ENCODE measurements at places on chromosomes 16 and 17. TPM values are rescaled to one million over a fixed set of nuclear protein-coding genes. Genes with fewer than 3 reads are reported as not detected.
A peak's percentile ranks its signal among the peaks of the same experiment; 100 is the strongest.

DNA sequence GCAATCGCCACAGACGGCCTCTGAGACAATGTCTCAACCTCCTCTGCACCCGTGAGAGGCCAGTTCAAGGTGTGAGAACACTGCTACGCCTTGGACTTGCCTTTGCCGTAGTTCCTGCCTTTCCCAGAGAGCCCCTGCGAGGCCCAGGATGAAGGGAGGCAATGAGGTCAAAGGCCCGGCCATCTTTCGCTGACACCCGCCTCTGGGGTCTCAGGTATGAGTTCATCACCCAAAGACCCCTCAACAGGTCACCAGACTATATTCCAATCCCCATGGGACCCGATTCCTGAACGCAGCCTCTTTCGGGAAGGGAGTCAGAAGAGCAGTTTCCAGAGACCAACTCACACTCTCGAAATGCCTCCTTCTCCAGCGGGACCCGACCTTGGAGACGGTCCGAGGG, 573.5 kb downstream of the KCNJ18 start:
- no peak for DNase-seq

GRCh38 chr17:14557480-14557879, 256.6 kb downstream of the HS3ST3B1 start:
- DNase-seq, result no peak

DNA sequence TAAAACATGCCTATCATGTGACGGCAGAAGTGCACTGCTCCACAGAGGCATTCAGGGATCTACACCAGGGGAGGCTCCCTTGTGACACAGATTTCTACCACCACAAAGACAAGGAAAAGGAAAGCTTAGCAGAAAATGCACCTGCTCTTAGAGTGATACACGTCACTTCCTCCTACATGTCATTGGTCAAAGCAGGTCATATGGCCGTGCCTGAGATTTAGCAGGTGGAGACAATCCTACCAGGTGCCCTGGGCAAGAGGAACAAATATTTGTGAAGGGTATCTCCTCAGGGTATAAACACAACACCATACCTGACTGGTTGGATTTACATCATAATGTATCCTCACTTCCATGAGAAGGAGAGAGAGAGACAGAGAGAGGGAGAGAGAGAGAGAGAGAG, 362.1 kb downstream of the HS3ST4 start:
- DNase-seq, result no peak

GRCh38 chr17:50931144-50931908, 65.2 kb upstream of the TOB1 start:
- DNase-seq, result peak; percentile 88

- no peak for DNase-seq
Measured at GRCh38 chr17:77036841-77037381, 103.9 kb upstream of the SEC14L1 start.

- no peak for DNase-seq
Measured at GRCh38 chr16:47013910-47014309, 40.4 kb upstream of the DNAJA2 start.

DNA sequence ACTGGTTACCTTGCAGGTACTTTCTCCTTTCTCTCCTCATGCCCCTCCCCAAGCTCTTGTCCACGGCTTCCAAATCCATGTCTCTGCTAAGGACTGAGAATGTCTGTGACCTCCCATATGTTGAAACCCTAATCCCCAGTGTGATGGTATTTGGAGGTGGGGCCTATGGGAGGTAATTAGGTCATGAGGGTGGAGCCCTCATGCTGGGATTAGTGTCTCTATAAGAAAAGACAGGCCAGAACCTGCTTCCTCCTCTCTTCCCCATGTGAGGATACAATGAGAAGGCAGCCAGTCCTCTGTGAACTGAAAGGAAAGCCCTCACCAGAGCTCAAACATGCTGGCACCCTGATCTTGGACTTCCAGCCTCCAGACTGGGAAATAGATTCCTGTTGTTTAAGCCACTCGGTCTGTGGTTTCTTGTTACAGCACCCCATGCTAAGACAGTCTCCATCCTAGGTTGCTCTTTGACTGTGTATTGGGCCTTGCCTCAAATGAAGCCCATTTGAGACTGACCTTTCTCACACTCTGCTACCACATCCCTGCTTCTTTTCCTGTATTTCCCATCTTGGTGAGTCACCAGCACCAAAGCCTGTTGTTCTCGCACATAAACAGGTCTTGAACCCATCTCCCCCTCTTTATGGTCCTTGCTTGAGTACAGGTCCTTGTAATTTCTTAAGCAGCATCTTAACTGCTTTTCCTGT, 135.0 kb downstream of the CDK5R1 start:
- no peak for DNase-seq

DNA sequence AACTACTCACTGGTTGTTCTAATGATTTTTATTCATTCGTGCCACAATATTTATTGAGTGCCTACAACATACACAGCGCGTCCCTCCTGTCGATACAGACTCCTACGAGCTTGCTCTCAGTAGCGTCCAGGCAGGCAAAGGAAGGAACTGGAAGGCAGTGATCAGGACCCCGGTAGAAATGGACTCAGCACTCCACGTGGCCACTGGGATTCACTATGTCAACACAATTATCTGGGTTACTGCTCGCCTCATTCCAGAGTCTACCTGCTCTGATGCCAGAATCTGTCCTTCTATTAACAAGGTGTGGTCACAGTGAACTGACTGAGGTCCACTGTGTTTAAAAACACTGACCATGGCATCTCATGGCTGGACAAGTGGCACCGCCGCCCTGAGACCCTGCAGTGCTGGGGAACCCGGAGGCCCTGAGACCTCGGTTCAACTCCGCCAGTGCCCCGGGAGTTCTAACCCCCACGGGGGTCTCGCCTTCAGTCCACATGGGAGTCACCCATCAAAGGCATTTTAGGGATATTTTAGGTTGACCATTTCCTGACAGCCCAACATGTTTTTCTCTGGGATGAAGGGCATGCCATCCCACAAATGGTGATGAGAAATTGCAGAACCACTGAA, 71.4 kb downstream of the ZFHX3 start:
- DNase-seq, result peak; percentile 84

DNA sequence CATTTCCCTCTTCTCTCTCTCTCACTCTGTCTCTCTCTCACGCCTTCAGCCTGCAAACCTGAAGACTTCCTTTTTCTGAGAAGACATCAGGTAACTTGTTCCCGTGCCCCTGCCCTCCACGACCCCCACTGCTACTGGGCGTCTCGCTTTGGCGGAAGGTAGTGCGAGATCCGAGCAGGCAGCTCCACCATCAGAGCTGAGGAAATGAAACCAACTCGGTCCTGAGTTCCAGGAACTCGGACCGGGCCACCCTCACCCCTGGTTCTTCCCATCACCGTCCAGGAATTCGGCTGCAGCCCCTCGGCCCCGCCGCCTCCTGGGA, 585 bp downstream of the MLKL start:
- DNase-seq, result peak; percentile 53

- no peak for DNase-seq
Measured at GRCh38 chr16:75065149-75065505, 51.5 kb downstream of the LDHD start.

DNA sequence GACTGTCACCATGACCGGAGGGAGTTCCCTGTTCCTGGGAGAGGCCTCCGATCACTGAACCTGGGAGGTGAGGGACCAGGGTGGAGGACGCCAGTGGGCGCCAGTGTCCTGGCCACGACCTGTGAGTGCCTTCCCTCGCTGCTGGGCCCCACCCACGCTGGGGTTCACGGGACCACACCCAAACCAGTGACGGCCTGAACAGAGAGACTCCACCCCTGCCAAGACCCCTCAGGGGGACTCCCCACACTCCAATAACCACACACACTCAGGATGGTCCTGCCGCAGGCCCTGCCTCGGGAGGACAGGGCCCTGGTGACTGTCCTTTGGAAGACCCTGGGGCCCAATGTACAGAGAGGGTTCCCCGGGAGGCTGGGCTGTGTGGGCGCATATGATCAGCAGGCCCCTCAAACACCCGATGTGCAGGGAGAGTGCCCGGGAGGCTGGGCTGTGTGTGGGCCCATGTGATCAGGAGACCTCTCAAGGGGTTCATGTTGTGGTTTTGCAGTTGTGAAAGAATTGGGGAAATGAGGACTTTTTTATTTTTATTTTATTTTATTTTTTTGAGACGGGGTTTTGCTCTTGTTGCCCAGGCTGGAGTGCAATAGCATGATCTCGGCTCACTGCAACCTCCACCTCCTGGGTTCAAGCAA, 26.6 kb downstream of the TPSD1 start:
- no peak for DNase-seq

DNA sequence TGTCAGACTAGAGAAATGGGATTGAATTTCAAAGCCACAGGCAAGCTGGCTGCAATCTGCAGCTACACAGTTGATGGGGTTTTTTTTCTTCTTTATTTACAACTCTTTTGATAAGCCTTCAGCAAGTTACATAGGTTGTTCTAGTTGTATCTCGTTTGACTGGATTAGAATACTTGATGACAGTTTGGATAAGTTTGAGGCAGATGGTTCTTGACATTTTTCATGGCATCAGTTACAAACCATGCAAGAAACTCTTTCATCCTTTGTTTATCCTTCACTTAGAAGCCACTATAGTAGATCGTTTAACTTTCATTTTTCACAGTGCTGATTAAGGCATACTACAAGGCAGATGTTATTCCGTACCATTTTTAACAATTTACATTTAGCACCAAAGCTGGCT, 238.9 kb downstream of the TOX3 start:
- DNase-seq, result no peak

DNA sequence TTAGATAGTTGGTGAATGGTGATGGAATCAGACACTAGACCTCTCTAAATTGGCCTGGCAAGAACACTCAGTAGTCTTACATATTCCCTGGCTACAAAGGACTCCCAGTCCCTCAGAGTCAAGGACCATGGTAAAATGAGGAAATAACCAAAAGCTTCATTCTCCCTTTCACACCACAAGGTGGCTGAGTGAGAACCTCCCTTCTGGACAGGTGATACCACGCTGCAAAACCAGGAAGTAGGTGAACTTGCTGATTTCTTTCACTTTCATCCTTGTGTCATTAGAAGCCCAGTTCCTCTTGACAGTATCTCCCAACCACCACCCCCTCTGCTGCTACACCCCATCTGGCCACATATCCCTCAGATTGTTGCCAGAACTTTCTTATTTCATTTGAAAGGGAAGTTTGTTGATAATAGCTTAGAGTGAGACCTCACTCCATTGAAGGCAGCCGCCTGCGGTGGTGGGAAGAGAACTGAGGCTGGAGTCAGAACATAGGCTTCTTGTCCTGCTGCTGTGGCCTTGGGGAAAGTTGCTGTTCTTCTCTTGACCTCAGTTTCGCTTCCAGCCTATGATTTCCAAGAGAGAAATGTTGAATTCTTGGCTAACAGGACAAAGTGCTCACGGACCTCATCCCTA, 290.6 kb upstream of the CCL2 start:
- DNase-seq, result no peak

DNA sequence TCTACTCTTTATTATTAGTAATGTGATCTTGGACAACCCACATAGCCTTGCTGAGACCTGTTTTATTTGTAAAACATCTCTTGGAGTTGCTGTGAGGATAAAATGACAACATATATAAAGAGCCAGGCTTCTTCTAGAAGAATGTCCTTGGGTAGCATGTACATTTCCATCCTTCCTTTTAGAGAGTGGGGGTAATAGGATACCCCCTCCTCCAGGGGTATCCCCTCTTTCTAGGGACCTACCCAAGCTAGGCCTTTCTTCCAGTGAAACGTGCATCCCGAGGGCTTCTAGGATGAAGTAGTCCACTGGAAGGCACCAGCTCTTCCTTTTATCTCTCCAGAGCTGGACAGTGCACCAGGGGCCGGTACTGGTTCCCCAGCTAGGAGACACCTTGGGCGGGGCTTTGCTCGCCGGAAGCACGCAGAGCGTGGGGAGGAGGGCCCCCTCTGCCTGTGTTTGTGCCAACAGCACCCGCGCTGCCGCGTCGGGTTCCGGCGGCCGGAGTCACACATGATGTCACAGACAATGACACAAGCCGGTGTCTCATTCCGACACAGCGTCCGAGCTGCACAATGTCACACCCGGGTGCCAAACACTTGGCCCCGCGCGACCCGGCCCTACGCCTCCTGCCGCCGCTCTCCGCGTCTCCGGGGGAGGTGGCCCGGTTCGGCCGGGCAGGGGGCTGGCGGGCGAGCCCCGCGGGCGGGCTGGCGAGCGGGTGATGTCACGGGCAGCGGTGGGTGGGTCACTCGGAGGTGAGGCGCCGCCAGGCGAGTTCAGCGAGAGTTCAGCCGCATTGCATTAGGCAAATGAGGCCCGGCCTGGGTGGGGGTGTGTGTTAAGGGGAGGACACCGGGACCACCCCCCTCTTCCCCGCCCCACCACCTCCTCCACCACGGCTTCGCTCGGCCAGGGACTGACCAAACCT, 23.4 kb downstream of the GJD3 start:
- DNase-seq, result peak; percentile 93

DNA sequence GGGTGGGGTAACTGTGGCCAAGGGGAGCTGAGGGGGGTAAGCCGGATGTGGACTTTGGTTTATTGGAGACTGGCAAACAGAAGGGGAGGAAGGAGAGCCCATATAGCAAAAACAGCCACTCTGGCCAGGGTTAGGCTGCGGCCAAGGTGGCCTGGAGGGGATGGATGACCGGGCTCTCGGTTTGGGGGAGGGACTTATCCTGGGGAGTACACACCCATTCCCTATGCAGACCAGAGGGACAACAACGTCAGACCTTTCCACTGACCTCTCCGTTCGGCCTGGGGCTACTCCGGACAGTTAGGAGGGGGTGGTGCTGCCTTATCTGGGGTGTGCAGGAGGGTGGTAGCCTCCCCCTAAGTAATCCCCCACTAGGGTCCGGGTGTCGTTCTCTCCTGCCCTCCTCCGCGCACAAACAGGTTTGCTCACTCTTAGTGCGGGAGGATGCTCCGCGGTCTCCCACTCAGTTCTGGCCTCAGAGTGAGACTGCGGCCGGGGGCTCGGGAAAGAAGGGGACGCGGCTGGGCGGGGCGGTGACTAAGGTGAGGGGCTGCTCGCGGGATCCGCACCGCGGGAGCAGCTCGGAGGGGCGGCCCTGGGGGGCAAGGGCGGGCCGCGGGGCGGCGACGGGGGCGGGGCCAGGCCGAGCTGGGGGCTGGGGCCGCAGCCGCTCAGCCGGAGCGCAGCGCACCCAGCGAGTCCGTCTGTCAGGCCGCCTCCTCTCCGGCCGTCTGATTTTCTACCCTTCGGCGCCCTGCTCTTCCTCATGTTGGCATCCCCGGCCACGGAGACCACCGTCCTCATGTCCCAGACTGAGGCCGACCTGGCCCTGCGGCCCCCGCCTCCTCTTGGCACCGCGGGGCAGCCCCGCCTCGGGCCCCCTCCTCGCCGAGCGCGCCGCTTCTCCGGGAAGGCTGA, at the start of gene WNK4:
WNK4 (plus strand) TSS at position 675 of the 915 bp plus-strand sequence; CDS start at position 764, 89 bp downstream.
- no peak for DNase-seq

- no peak for DNase-seq
Measured at GRCh38 chr17:31562376-31562840, 170.9 kb downstream of the RAB11FIP4 start.

DNA sequence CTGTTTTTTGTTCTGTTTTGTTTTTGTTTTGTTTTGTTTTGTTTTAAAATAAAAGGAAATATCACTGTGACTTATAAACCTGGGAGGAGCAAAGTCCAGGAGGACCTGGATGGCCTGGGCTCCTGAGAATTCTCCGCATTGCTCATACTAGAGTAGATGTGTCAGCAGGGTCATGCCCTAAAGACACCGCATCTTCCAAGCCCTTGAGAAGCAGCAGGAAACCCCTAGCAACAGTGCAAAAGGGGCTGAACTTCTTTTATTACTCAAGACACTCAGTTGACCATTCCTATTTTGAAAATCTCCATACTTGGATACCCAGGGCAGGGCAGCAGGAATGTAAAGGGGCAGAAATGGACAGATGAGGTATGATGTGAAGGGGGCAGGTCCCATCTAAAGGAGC, 51.8 kb downstream of the SYT17 start:
- no peak for DNase-seq

Gene HOXB2
- total RNA-seq, result 2.3 TPM

Gene DHX38
- 26.4 TPM for total RNA-seq

Gene RASD1
- 1.1 TPM for total RNA-seq

Gene KRT36
- total RNA-seq, result not detected

Gene KRT17
- total RNA-seq, result not detected

Gene CHD9NB
- total RNA-seq, result 1.1 TPM

All from left lobe of liver (tissue), 2 donors.